ENCODE measurements at places on chromosomes 2 and 18.

DNA sequence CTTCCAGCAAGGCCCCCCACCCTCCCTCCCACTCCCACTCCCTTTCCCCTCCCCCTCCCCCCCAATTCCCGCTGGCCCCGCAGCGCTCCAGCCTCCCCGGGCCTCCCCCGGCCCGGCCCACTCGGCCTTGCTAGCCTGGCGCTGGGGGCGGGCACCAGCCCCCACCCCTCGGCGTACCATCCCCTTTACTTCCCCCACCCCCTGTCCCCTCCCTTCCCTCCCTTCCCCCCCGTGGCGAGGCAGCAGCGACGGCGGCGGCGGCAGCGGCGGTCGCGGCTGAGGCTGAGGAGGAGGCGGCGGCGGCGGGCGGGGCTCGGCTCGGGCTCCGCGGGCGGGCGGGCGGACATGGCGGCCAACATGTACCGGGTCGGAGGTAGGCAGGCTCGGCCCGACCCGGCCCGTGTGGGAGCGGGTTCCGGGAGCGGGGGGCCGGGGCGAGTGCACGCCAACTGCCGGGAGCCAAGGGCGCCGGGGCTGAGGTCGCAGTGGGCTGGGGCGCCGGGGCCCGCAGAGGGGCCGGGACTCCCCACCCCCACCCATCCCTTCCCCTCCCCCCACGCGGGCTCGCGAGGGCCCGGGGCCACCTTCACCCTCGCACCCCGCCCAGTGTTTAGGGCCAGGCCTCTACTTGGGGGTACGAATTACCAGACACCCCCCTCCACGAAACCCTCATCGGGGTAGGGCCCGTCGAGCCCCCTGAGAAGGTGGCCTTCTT lies at the start of gene MTA3:
Gene MTA3 (plus strand): TSS at position 232 of the 715 bp plus-strand sequence. CDS start 114 bp downstream, at position 346.
- peak; percentile 26 for DNase-seq

DNA sequence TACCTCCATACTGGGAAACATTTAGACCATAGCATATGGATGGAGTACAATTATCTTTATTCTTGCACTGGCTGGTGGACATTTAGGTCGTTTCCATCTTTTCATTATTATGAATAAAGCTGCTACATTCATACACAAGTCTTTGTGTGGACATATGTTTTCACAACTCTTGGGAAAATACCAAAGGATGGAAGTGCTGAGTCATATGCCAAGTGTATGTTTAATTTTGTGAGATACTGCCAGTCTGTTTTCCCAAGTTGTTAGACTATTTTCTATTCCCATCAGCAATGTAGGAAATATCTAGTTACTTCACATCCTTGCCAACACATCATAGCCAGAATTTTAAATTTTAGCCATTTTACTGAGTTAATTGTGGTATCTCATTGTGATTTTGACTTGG lies 91.5 kb downstream of the GALNT13 start:
- no peak for DNase-seq

DNA sequence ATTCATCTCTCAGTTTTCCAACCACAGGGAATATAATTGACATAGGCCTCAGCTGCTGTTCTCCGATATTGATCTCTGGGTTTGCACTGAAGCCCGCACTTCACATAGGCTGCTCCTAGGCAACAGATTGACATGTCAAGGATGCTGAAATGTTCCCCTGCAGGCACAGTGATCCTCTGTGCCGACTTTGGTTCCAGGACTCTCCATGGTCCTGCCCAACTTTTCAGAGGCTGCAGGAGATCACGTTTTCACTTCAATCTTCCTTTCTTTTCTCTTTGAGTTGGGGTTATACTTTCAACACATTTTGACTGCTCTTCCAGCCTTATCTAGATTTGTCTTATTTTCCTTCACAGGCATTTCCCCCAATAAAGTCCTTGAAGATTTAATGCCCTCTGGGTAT lies 1361.0 kb downstream of the DSC3 start:
- DNase-seq = no peak

DNA sequence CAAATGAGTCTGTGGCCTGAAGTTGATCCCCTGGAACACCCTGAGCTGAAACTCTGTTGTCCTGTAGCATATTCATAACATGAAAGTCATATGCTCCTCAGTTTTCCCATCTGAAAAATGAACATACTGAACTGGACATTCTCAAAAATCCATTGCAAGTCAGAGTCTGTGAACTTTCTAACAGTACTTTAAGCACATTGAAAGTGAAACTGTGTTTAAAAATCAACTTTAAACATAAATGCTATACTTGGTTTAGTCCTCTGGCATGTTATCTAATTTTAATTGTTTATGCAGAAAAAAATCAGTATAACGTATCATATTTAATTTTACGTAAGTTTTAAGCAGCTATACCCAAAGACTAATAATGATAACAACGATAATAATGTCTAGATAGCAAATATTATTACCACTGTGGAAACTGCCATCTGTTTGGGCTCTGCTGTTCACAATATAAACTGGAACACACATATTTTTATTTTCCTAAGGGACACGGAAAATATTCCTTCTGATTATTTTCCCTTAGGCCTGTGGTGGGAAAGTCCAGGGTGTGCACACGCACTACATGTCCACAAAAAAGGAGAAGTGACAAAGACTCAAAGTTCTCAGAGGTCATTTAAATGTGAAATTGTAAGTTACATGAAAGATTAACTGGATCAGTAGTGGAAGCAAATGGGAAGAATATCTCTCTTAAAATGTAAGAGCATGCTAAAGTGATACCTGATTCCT lies 56.1 kb upstream of the TTN start:
- no peak for DNase-seq

DNA sequence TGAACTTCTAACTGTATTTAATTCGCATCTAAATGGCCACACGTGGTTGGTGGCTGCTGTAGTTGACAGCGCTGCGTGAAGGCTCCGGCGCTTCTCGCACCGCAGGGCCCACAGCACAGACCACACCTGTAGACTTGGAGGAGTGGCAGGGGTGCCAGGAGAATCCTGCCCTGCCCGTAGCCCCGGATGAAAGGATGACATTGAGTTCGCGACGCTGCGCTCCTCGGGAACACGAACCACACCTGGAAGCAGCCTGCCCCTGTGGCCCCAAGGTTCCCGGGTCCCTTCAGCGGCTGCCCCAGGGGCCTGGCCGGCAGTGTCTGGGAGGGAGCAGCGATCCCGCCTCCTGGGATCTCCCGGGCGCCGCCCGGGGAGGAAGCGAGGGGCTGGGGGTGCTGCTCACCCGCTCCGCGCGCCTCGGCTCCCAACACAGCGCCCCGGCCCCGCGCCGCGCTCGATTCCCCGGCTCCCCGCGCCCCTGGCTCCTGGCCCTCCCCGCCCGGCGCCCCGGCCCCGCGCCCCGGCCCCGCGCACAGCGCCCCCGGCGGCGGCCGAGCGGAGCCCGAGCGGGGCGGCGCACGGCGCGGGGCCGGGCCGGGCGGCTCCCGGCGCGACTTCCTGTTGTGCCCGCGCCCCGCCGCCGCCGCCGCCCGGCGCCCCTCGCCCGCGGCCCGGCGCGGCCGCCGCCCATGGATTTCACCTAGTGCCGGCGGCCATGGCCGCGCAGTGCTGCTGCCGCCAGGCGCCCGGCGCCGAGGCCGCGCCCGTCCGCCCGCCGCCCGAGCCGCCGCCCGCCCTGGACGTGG lies at the start of gene RNPEPL1:
Gene RNPEPL1 (plus strand): TSS at position 613 of the 806 bp plus-strand sequence. CDS start 103 bp downstream, at position 716.
- DNase-seq = no peak

GRCh38 chr2:26727641-26728561 lies 35.4 kb downstream of the KCNK3 start:
- DNase-seq = no peak

GRCh38 chr2:176464886-176465564 lies 195.8 kb downstream of the MTX2 start:
- no peak for DNase-seq

GRCh38 chr2:224428787-224429440 lies 27.0 kb upstream of the FAM124B start:
- no peak for DNase-seq

- DNase-seq = no peak
Measured at GRCh38 chr2:148577845-148578492, 66.6 kb upstream of the EPC2 start.

- DNase-seq = no peak
Measured at GRCh38 chr2:105772362-105772761, 27.6 kb downstream of the NCK2 start.

DNA sequence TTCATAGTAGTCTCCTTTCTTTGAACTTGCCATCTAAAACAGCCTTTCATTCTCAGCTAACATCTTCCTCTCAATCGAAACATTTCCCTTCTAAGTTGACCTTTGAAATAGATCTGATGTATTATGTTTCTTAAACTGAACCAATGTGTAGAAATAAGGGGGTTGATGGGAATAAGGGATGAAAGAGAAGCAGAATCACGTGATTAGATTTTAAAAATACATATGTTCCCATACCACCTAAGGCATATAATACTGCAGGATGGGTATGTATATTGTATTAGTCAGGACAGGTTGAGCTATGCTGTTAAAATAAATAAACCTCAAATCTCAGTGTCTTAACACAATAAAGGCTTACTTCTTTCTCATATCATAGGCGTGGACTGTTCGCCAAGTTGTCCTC lies 207.5 kb upstream of the SRD5A2 start:
- no peak for DNase-seq

GRCh38 chr18:48921305-48922225 lies 29.2 kb downstream of the SMAD7 start:
- no peak for DNase-seq

- DNase-seq = no peak
Measured at GRCh38 chr2:215536510-215536909, 100.6 kb upstream of the FN1 start.
